Activated CD8-positive, alpha-beta memory T cell treated with anti-CD3 and anti-CD28 coated beads for 4 hours (primary cell): ENCODE measurements at places on chromosomes 4 and X.

GRCh38 chrX:120819126-120819525 is 56.5 kb downstream of the CT47B1 start:
- DNase-seq, result no peak

DNA sequence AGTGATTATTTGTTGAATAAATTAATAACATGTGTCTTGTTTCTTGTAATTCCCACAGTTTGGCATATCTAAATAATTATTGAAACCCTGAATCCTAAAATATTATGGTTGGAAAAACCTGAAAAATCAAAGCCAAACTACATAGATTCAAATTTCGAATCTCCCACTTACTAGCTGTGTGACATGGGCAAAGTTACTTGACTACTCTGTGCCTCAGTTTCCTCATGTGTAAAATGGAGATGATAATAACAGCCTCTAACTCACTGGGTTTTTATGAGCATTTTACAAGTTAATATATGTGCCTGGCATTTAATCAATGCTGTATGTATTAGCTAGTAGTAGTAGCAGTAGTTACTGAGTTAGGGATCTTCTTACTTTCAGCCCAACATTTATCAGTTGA is 34.6 kb upstream of the BRS3 start:
- no peak for DNase-seq

DNA sequence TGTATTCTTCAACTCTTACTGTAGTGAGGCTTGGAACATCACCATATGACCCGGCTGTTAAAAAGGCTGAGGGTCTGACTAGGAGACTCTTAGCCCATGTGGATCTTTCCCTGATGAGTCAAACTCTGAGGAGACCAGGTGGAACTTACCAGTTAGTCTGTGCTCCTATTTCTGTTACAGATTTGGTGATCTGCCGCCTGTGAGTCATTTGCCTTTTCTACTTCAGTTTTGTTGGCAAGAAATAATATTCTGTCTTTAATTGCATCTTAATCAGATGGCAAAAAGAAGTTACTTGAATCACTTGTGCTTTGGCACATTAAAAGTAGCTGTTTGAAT is 48.4 kb downstream of the MTM1 start:
- no peak for DNase-seq

DNA sequence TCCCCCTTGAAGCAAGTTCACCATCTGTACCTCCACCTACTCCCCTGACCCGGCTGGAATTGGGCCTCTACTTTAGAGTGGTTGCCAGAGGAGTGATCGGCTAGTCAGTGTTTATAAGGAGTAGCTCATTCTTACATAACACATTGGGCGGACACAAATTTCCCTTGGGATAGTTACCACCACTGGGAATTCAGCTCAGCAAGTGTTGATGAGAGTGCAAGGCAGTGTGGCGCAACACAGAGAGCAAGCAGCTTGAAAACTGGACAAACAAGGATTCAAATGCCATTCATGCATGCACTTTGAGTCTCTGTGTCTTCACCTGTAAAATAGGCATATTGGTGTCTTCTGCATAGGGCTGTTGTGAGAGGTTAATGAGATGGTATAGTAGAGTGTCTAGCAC is 92.7 kb downstream of the STK32B start:
- no peak for DNase-seq
